Effector CD4-positive, alpha-beta T cell (primary cell): ENCODE measurements at places on chromosomes 7 and 10.

- no peak for DNase-seq
Observed at GRCh38 chr10:80464557-80465450, 10.7 kb downstream of the TSPAN14 start.

GRCh38 chr7:148385009-148385682 is 205.4 kb upstream of the C7orf33 start:
- DNase-seq: no peak

DNA sequence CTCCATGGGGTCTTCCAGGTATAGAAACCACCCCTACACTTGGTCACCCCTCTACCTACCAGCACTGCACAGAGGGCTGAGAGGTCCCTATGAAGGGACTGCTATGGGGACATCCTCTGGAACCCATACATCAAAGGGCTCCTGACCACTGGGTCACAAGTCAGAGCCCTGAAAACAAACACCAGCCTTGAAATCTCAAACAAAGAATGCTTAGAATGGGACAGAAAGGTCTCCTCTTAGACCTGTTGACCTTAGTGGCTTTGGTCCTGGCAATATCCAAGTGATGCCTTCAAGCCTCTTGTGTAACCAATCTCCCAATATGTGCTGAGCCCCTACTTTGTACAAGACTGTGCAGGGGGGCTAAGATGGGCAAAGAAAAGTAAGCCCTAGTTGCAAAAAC is 34.6 kb upstream of the DLX6 start:
- DNase-seq: no peak

- no peak for DNase-seq
Observed at GRCh38 chr7:26185844-26186180, 14.7 kb downstream of the HNRNPA2B1 start.

DNA sequence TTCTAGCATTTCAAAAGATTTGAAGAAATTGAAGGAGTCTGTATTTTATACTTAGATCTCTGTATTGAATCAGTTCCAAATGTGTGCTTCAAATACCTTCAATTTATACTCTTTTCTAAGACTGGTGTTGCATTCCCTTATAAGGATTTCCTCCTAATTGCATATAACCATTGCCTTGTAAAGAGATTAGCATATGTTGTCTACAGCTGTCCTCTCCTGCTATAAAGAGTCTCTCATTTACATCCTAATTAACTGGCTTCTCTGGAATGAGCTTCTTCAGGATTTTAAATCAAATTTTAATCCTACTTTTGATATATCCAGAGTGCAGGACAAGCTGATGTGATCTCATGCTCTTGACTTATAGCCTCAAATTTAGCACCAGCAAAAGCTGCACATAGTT is 957.3 kb downstream of the XPNPEP1 start:
- DNase-seq: no peak

DNA sequence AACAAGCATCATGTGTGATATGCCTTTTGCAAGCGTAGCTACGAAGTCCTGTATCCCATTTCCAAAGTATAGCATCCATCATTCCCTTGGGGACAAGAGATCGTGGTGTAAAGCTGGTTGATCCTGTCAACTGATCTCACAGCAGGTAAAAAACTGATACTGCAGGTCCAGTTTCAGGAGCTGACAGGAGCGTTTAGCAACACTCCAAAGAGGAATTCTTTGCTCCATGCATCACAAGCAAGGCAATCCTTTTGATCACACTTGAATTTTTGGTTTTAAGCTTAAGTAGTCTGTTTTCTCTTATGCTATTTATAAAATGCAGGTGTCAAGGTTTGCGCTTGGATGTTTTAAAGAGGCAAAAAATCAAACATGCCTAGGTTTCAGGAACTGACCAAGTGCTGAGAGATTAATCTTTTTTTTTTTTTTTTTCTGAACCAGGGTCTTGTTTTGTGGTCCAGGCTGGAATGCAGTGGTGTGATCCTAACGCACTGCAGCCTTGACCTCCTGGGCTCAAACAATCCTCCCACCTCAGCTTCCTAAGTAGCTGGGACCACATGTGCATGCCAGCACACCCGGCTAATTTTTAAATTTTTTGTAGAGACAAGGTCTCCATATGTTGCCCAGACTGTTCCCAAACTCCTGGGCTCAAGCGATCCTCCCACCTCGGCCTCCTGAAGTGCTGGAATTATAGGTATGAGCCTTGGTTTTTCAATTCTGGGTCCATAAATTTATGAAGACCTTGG is 1.8 kb upstream of the ZDHHC4 start:
- no peak for DNase-seq

- no peak for DNase-seq
Observed at GRCh38 chr10:95248989-95249388, 41.8 kb downstream of the PDLIM1 start.

DNA sequence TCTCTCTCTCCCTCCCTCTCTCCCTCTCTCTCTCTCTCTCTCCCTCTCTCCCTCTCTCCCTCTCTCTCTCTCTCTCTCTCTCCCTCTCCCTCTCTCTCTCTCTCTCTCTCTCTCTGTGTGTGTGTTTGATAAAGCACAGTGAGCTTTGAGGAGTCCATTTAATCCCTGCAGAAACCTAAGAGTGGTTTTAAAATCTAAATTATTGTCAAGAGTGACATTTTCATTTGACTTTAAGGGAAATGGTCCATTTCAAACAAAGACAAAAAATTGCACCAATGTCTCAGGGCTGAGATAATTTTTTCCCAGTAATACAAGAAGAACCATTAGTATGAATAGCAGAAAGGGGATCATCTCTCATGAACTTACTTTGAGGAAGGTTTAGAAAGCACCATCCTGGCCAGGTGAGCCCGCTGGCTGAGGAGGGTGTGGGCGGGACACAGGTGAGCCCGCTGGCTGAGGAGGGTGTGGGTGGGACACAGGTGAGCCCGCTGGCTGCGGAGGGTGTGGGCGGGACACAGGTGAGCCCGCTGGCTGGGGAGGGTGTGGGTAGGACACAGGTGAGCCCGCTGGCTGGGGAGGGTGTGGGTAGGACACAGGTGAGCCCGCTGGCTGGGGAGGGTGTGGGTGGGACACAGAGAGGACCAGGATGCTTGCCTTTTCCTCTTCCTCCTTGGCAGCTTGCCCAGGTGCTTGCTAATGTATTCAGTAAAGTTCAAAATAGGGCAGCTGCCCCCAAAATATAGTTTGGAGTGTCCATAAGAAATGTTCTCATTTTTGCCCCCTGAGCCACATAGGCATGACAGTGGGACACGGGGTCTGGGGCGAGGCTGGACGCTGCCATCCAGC is 125.0 kb downstream of the DNAJB6 start:
- DNase-seq: no peak

GRCh38 chr10:52145636-52146035 is 168.4 kb upstream of the DKK1 start:
- no peak for DNase-seq

GRCh38 chr10:113026679-113027078 is 76.6 kb downstream of the TCF7L2 start:
- no peak for DNase-seq

DNA sequence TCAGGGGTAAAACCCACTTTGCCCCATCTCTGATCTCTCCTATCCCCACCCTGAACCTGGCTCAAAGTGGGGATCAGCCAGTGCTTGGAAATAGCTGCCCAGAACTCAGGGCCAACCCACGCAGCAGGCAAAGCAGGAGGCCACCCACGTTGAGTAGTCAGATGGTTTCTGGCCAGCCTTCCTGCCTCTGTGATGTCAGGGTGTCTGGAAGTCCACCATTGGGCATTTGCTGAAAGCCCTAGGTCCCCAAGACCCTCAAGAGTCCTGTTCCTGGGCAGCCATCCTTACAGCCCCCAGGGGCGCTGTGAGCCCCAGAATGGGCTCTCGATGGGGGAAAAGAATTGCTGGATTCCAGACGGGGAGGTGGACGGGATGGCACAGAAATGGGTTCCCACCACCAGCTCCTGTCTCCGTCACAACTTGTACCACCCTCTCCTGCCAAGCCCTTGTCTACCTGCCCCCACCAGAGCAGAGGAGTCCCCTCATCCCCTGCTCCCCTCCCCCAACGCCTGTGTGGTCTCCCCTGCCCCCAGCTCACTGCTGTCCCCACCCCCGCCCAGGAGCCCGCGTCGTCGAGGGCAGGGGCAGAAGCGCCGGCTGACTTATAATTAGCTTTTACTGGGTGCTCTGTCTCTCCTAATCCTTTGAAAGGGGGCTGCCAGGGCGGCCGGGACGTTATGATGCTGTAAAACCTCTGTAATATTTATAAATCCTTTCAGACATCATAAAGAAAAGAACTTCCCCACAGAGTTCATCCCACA is 3.9 kb downstream of the MYL10 start:
- no peak for DNase-seq

- DNase-seq: no peak
Observed at GRCh38 chr7:122262246-122262645, 42.3 kb downstream of the FEZF1 start.

GRCh38 chr7:45182856-45183710 is 25.5 kb downstream of the RAMP3 start:
- DNase-seq: no peak

GRCh38 chr10:97905276-97905675 is 55.6 kb downstream of the GOLGA7B start:
- DNase-seq: no peak

- DNase-seq: no peak
Observed at GRCh38 chr7:55183897-55184296, 165.1 kb downstream of the EGFR start.

DNA sequence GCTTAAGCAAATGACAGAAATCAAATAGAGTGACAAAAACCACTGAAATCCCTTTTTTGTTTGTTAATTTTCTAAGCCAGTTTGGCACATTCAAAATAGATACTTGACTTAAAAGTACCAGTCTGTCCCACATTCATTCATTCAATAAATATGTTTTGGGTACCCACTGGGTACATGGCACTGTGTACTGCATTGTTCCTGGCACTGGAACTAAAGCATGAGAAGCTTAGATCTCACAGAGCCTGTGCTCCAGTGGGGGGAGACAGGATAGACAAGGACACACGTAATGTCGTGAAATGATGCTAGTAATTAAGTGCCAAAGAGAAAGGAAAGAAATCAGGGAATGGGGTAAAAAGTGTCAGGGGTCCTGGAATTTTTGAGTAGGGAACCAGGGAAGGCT is 13.0 kb downstream of the MTURN start:
- no peak for DNase-seq

DNA sequence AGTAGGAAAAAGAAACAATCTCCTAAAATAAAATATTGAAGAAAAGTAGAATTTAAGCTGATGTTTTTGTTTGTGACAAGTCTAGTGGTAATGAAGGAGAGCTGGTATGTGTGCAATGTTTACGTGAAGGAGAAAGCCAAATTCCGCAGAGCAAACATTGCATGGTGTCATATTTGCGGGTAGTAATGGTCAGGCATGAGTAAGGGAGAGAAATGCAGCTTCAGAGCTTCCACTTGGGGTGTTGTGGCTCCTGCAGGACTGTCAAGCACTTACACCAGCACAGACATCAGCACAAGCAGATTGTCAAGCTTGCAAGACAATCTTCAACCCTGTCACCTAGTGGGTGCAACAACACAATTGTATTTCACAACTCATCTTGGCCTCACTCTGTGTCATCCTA is 136.5 kb upstream of the ETV1 start:
- no peak for DNase-seq

DNA sequence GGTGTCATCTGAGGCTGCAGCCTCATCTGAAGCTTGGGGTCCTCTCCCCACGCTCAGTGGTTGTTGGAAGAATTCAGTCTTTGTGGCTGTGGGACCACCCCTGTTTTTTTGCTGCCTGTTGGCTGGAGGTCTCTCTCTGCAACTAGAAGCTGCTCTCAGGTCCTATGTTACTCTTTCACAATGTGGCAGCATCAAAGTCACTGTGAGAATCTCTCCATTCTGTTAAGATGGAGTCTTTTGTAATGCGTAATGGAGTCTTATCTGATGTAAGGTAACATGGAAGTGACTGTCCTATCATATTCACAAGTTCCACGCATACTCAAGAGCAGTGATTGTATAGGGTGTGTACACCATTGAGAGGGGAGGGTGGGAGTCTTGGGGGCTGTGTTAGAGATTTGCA is 24.9 kb downstream of the TSPAN13 start:
- DNase-seq: no peak

- DNase-seq: no peak
Observed at GRCh38 chr10:131577178-131577555, 265.6 kb upstream of the TCERG1L start.

- no peak for DNase-seq
Observed at GRCh38 chr7:108382932-108383331, 73.3 kb downstream of the NRCAM start.

- no peak for DNase-seq
Observed at GRCh38 chr10:119734396-119735332, 8.8 kb downstream of the INPP5F start.

- DNase-seq: no peak
Observed at GRCh38 chr7:129308047-129308446, 83.2 kb downstream of the AHCYL2 start.

DNA sequence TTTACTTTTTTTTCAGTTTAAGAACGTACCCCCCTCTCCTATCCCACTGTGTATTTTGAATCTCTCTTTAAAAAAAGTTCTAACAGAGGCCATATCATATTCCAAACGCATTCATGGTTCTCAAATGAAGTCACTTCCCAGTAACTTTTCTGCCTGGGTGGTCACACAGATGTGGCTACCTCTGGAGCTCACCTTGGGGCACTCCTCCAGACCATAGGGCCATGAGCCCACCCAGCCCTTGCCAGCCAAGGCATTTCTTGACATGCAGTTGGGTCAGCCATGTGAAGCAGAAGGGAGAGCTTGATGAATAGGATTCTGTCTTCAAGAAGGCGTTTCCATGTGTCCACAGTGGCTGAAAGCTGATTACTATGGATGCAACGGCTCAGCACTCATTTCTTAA is 239.3 kb downstream of the RAB11FIP2 start:
- DNase-seq: no peak

GRCh38 chr10:95229724-95230627 is 35.9 kb downstream of the ACSM6 start:
- DNase-seq: no peak

DNA sequence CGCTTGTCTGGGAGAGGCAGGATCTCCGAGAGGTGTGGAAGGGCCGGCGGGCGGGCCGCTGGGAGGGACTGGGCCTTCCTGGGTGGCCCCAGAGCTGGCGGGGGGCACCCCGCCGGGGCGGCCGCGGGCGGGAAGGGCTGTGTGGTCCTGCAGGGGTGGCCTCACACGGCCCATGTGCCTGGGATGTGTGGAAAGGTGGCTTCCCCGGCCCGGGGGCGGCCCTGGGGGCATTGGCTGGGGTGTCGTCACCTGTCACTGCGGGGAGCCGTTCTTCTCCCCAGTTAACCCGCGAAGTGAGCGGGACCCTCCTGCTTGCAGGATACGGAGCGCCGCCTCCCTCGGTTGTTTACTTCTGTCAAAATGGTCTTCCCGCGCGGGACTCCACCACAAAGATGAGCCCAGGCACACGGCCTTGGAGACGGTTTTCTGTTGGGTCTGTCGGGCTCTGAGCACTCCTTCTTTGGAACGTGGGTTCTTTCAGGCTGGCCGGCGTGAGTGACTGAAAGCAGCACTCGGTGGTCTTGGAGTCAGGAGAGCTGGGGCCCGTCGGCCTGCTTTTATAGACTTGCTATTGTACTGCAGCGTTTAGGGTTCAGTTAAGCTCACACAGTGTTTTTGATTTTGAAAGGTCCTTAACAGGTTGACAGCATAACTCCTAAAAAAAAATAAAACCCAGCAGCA is 700 bp downstream of the SMC3 start:
- peak; percentile 40 for DNase-seq
